Activated naive CD4-positive, alpha-beta T cell treated with anti-CD3 and anti-CD28 coated beads, Interleukin-2, amount 10 ng/mL, durations not matched to agents 7 days and 5 days (primary cell): ENCODE measurements at places on chromosomes 1 and 21.

DNA sequence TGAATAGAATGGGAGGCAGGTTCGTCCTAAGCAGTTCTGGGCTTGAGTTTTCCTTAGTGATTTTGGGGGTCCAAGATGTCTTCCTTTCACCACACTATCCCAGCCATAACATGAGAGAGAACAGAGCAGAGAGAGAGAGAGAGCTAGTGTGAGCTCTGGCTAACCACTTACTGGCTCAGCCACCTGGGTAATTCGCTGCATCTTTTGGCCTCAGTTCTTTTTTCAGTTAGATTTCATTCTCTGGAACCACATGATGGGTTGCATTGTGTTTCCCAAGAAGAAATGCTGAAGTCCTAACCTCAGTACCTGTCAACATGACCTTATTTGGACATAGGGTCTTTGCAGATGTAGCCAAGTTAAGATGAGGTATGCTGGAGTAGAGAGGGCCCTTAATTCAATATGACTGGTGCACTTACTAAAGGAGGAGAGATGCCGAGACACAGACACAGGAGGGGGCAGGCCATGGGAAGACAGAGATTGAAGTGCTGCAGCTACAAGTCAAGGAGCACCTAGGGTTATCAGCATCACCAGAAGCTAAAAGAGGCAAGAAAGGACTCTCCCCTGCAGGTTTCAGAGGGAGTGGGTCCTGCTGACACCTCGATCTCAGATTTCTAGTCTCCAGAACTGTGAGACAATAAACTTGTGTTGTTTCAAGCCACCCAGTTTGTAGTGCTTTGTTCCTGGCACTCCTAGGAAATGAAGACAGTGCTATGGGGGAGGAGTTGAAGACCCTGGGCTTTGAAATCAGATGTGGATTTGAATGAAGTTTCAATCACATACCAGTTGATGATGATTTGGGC is 26.2 kb upstream of the TARBP1 start:
- no peak for DNase-seq

DNA sequence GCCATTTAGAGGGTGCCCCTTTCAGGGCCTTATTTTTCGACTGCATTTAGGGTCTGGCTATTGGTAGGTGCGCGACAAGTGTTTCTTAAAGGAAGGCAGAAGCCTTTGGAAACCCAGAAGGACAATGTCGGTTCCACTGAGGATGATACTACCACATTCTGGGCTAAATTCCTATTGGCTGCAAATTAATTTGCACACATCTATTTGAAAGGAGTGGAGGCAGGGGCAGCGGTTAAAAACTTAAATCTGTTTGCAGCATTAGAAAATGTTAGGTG is 1.1 kb downstream of the PATJ start:
- no peak for DNase-seq

GRCh38 chr1:63119575-63120155 is 202.7 kb upstream of the FOXD3 start:
- DNase-seq, result no peak

DNA sequence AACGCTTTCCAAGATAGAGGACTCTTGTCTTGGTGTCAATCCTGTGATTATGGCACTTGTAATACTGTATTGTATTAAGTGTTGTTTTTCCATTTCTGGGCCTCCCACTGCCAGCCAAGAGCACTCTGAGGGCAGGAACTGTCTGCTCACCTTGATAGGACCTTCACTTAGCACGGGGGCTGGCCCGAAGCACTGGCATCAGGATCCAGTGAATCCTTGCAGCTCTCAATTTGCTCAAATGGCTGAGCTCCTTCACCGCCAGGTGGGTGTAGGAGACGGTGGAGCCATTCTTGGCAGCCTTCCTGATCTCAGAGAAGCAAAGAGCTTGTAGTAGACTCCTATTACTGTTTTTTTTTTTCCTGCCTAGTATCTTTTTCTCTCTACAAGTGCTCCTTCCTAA is 17.7 kb downstream of the MECR start:
- no peak for DNase-seq

DNA sequence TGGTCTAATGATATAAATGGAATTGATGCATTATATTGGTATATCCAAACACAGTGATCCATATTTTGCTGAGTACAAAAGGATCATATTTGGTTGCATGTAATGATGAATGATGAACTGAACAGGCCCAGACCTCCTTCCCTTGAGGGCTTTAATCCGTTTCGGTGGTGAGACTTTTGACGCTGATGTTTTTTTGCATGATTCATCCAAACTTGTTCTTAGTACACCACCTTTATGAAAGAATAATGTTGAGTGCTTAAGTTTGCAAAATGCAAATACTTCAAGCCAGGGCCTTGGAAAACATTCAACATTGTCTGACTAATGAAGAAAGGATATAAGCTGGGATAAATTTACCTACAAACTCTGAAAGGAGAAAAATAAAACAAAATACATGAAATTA is 19.2 kb downstream of the HOOK1 start:
- DNase-seq, result no peak
